ENCODE measurements at places on chromosomes 12 and 14. TPM values are rescaled to one million over a fixed set of nuclear protein-coding genes. Genes with fewer than 3 reads are reported as not detected.
A peak's percentile ranks its signal among the peaks of the same experiment; 100 is the strongest.

- no peak for DNase-seq
Observed at GRCh38 chr12:75792687-75793086, 238.9 kb downstream of the PHLDA1 start.

DNA sequence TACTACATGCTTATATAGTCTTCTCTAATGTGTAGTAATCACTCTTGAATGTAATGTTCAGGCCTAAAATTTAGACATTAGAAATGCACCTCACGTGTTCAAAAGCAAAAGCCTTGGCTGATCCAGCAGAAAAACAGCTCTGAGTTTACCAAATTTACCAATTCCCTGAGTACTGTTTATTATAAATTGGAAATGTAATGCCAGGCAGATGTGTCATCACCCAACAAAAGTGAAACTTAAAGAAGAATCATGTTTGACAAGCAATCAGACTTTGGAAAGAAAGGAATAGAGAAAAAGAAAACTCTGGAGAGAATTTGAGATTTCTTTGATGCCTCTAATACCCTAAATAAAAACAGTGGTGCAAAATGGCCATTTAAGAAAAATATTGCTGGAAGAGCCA lies 26.5 kb upstream of the STRAP start:
- peak; percentile 57 for DNase-seq

DNA sequence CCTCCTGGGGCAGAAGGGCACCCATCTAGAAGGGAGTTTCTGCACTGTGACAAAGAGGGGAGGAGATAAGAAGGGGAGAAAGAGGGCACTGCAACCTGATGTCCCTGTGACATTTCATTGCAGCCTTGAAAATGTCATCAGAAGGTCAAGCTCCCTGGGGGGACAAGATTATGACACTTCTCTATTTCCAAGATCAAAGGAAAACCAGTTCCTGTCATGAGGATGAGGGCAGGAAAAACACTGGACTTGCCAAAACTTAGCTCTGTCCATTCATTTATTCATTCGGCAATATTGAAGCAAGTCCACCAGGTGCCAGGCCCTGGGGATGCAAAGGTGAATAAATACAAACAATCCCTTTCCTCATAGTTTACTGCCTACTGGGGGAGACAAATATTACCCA lies 138.4 kb upstream of the CDKN3 start:
- DNase-seq = no peak

- DNase-seq = no peak
Observed at GRCh38 chr12:92270521-92270920, 124.9 kb upstream of the BTG1 start.

DNA sequence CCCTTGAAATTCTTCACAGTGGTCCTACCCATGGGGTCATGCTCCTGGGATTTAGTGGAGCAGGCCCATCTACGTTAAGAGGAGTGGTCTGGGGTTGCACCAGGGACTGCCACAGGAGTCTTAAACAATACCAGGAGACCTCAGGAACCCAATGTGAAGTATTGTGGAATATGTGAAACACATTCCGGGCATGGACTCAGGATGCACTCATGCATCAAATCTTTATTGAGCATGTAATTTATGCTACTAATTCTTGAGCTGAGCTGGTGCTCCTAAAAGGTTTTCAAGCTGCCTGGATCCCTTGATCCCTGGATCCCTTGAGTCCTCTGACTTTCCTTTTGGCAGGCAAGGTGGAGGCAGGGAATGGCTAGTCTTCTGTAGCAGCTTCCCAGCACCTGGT lies 8.8 kb downstream of the SERPINA10 start:
- peak; percentile 67 for DNase-seq

DNA sequence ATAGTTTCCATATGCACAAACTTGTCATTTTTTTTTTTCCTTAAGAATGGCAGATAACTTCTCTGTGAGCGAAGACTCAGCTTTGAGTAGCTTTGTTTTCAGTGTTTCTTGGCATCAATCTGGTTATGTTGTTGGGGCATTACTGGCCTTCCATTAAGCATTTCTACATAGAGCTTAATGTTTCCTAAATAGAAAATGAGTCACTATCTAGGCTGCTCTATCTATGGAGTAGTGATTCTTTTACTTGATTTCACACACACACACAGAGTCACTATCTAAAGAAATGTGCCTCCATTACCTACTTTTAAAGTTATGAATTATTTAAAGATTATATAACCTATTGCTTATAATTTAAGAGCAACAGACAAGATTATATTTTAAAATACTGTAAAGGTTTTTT lies 53.9 kb downstream of the TMEM260 start:
- DNase-seq = no peak

DNA sequence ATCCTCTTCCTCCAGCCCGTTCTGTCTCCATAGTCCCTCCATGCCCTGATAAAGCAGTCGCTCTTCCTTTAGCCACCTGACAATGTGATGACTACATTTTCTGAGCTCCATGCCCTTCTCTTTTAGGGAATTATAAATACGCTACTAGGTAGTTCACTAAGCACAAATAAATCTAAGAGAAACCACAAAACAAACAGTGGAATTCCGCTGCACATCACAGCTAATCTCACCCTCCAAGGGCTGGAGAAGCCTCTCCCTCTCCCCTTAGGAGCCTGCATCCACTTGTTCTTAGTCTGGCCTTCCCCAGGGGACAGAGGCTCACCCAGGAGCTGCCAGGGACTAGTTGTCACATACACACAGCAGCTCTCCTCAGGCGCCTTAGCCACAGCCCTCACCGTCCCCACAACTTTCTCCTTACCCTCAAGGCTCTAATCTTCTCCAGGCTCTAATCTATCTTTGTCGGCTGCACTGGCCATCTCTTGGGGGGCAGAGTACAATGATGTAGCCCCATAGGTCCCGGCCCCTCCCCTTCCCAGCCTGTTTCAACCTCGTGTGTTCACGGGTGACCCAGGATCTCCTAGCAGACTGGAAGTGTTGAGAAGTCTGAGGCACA lies 55.9 kb upstream of the GPR68 start:
- DNase-seq = no peak

- DNase-seq = no peak
Observed at GRCh38 chr12:57886542-57886941, 40.0 kb upstream of the CTDSP2 start.

- peak; percentile 10 for DNase-seq
Observed at GRCh38 chr12:95859947-95860850, 1.4 kb downstream of the SNRPF start.

GRCh38 chr12:78977304-78977867 lies 112.8 kb downstream of the SYT1 start:
- DNase-seq = peak; percentile 21

GRCh38 chr14:22227084-22227483 lies 361.9 kb downstream of the DAD1 start:
- DNase-seq = no peak

- DNase-seq = no peak
Observed at GRCh38 chr14:92411941-92412340, 89.0 kb downstream of the SLC24A4 start.

GRCh38 chr12:62116986-62117385 lies 143.2 kb upstream of the USP15 start:
- DNase-seq = no peak

GRCh38 chr12:96902076-96902475 lies 5.0 kb upstream of the NEDD1 start:
- no peak for DNase-seq

GRCh38 chr12:120820884-120821510 lies 83.2 kb downstream of the SPPL3 start:
- DNase-seq = no peak

DNA sequence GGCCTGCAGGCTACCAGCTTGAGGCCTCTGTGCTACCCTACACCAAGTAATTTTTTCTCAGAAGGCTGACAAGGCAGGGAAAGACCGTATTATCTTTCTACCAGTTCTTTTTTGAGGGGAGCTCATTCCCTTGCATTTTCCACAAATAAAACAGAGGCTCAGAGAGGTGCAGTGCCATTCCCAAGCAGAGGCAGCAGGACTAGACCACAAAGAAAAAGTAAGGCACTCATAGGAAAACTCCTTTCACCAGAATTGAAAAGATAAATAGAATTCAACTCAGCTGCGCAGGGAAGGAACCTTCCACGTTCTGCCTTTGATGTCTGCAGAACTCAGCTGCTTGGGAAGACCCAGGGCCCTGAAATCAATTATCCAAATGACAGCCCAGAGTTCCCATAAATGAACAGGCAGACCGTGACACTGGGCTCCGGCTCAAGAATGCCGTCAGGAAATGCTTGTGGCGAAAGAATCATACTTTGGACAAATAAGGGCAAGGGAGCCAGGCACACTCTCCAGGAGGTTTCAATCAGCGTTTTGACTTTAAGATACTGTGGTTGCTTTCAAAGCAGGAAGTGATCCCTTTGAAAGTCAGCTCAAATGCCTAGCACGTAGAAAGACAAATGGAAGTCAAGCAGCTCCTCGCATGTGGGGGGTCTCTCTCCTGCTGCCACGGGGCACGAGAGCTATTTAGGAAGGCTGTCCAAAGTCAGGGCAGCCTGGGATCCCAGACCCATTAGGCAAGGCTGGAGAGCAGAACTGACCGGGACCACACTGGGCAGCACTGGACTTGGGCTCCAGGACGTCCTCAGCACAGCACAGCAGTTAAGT lies 14.0 kb downstream of the KCTD10 start:
- peak; percentile 98 for DNase-seq

DNA sequence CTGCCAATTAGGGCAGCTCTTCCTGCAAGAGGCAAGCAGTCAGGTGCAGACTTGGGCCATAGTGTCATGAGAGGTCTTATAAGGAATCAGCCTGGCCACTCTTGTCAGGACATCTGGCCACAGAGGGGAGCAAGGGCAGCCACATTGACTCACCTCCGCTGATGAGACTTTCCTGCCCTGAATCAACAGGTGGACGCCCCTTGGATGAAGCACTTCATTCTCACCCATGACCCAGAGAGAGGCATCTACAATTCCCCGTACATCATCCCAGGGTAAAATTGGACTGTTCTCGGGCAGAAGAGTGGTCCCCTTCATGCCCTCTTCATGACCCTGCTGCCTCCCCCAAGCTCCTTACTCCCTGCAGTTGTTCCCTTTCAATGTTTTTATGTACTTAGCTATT lies 16.9 kb downstream of the DAO start:
- no peak for DNase-seq

Gene TBC1D30
- total RNA-seq = 1.1 TPM

Gene PYGL
- 202 TPM for total RNA-seq

Gene TAS2R42
- not detected for total RNA-seq

Gene CLEC6A
- total RNA-seq = 0.20 TPM

Gene STYK1
- 4.3 TPM for total RNA-seq

Gene MAP3K12
- total RNA-seq = 2.3 TPM

Gene KRT79
- not detected for total RNA-seq

Gene PAH
- total RNA-seq = 0.52 TPM
